CD8-positive, alpha-beta memory T cell (primary cell): ENCODE measurements at places on chromosomes 12 and 14.

DNA sequence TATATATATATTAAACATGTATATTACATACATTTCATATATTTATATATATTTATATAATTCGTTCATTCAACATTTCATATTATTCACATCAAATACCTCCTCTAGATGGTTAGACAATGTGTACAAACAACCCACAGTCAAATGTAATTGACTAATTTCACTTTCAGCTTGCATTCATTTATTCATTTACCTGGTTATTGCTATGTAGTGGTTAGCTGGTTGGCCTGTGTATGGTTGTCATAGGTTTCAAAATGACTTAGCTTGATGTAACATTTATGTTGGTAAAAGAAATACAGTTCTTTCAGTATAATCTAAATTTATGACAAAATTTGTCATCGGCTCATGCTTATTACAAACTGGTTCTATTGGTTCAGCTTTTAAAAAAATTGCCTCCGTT lies 389 bp downstream of the OR4K13 start:
- DNase-seq, result no peak

DNA sequence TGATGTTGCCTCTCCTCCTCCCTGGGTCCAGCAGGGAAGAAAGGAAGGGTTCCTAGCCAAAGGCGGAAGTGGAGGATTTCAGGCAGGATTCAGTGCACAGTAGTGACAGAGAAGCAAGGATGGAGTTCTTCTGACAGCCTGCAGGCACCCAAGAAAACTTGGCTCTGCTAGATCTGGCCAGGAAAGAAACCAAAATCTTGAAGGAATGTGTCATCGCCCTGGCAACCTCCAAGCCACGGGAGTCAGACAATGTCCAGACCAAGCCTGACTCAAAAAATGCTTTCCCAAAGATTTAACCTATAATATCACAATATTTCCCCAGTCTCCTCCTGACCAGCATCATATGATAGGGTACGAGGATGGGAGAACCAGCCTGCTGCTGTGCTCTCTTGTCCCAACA lies 22.8 kb upstream of the DHRS4 start:
- DNase-seq, result no peak

DNA sequence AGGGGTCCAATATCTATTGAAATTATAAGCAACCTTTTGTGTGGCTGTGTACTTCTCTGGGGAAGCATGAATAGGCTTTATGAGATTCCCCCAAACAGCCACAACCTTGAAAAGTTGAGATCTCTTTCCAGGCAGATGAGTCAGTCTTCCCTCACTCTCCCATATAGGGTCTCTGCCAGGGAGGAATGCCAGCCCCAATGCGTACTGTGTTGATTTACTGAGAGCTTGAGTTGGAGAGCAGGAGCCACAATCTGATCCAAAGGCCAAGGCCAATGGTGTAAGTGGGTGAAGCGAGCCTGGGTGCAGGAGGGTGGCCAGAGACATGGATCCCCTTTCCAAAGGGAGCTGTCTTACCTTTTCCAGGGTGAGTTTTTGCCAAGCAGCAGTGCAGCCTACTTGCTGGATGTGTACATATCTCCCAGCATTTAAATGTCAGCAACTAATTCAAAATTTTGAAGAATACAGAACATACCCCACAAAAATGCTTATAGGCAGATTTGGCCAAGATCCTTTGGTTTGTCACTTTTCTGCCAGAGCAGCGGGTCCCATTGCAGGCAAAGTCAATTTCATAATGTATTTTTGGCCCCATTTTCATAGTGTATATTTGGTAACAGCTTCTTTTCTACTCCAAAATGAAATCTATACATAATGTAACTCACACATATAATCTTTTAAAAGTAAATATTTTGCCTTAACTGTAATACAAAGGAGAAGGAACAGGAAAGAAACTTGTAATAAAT lies 88.2 kb downstream of the TBC1D30 start:
- DNase-seq, result no peak

- DNase-seq, result no peak
Observed at GRCh38 chr14:104118006-104118844, 20.2 kb upstream of the KIF26A start.

- no peak for DNase-seq
Observed at GRCh38 chr12:10094646-10095395, 4.0 kb downstream of the CLEC1A start.

DNA sequence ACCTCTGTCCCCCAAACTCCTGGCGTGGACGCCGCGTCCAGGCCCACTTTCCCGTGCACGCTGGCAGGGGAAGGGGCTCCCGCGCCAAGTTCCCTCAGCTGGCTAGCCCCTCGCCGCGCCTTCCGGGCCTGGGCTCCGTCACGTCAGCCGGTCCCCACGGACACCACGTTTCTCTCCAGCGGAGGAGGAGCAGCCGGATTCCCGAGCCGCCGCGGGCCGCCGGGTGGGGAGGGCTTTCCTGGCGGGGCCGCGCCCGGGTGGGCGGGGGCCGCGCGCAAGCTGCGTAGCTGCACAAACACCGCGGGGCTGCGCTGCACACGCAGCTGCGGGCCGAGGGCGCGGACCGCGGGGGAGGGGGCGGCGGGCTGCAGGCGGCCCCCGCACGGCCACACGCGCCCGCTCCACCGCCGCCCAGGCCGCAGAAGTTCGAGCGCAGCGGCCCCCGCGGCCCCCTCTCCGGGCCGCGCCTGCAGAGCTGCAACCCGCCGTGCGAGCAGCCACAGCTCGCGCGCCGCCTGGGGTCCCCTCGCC lies 45.1 kb upstream of the PNMA1 start:
- DNase-seq, result peak; percentile 56

- no peak for DNase-seq
Observed at GRCh38 chr14:90393966-90394365, 2.9 kb upstream of the CALM1 start.

GRCh38 chr12:44405297-44405696 lies 470.8 kb downstream of the NELL2 start:
- no peak for DNase-seq

GRCh38 chr12:91327889-91328288 lies 145.3 kb upstream of the DCN start:
- DNase-seq, result no peak

- DNase-seq, result no peak
Observed at GRCh38 chr12:103667125-103667524, 80.1 kb downstream of the STAB2 start.

DNA sequence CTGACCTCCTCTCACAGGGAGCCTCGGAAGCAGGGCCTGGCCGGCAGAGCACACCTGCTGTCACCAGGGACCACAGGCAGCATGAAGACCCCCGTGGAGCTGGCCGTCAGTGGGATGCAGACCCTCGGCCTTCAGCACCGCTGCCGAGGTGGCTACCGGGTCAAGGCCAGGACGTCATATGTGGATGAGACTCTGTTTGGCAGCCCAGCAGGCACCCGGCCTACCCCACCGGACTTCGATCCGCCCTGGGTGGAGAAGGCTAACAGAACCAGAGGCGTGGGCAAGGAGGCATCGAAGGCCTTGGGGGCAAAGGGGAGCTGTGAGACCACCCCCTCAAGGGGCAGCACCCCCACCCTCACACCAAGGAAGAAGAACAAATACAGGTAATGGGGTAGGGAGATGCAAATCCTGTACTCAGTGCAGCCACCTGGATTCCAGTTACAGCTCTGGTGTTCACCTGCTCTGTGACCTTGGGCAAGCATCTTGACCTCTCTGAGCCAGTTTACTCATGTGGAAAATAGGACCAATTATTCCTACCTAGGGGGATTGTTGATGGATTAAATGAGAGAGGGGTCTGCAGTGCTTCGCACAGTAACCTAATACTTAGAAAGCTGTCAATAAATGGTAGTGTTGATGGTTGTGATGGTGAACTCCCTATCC lies 1.3 kb downstream of the RITA1 start:
- no peak for DNase-seq

DNA sequence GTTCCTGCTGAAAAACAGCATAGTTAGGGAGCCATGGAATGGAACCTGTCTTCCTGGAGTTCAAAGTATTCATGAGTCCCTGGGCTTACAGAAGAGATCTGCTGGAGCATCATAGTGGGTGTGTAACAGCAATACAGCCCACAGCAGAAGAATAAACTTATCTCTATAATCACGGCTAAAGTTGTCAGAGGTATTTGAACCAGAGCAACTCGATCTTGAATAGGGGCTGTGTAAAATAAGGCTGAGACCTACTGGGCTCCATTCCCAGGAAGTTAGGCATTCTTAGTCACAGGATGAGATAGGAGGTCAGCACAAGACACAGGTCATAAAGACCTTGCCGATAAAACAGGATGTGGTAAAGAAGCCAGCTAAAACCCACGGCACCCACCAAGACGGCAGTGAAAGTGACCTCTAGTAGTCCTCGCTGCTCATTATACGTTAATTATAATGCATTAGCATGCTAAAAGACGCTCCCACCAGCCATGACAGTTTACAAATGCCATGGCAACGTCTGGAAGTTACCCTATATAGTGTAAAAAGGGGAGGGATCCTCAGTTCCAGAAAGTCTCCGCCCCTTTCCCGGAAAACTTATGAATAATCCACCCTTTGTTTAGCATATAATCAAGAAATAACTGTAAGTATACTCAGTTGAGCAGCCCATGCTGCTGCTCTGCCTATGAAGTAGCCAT lies 223.4 kb downstream of the PCNX1 start:
- no peak for DNase-seq

GRCh38 chr12:89453121-89453978 lies 71.2 kb downstream of the GALNT4 start:
- DNase-seq, result no peak

- no peak for DNase-seq
Observed at GRCh38 chr12:96228566-96229248, 34.5 kb downstream of the ELK3 start.

DNA sequence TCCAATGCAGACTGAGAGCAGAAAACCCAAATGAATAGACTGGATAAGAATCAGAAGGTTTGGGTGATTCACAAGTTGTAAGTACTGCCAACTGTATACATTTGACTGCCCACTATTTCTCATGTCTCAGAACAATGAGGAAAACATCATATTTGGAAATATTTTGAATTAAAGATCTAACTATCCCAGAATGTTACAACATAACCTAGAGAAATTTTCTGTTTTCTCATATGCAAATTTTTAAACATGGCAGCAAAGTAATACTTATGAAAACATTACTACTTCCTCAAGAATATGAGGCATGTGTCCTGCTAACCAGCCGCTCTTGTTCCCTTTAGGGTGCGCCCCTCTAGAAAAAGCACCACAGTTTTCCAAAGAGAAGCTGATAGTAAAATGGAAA lies 179.9 kb downstream of the PTPRO start:
- no peak for DNase-seq

DNA sequence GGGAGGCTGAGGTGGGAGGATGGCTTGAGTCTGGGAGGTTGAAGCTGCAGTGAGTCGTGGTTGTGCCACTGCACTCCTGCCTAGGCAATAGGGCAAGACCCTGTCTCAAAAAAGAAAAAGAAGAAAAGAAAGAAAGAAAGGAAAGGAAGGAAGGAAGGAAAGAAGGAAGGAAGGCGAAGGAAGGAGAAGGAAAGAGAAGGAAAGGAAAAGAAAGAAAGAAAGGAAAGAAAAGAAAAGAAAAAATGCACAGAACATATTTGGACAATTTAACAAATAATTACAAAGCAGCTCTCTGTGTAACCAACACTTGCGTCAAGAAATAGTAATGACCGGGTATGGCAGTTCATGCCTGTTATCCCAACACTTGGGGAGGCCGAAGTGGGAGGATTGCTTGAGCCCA lies 35.8 kb upstream of the PTGR2 start:
- DNase-seq, result no peak

DNA sequence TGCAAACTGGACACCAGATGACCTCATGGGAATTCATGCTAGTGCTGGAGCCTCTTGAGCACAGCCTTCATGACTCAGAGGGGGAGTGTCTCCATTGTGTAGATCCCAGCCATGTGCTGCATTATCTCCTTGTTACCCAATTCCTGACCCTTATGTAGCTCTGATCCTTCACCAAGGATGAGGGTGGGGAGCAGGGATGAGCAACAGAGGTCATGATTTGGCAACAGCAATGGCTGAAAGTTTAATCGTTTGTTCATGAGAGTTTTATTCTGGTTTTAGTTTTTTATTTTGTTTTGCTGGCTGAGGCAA lies 9.5 kb upstream of the BDKRB1 start:
- no peak for DNase-seq

GRCh38 chr14:37819155-37820015 lies 224.0 kb downstream of the TTC6 start:
- DNase-seq, result no peak

- no peak for DNase-seq
Observed at GRCh38 chr12:92424338-92424737, 278.5 kb upstream of the PLEKHG7 start.

GRCh38 chr14:80215081-80215480 lies 3.8 kb upstream of the DIO2 start:
- DNase-seq, result no peak

GRCh38 chr14:103317251-103317650 lies 16.8 kb upstream of the EIF5 start:
- DNase-seq, result no peak

GRCh38 chr14:96136371-96137005 lies 68.2 kb upstream of the BDKRB2 start:
- DNase-seq, result no peak

GRCh38 chr12:116360579-116361413 lies 83.3 kb upstream of the MED13L start:
- DNase-seq, result no peak

GRCh38 chr14:23352506-23353432 lies at the start of gene SLC22A17:
Gene SLC22A17, minus strand, starts transcription at chr14:23352887.
- peak; percentile 46 for DNase-seq

- DNase-seq, result no peak
Observed at GRCh38 chr12:109988903-109989302, 7.3 kb downstream of the GIT2 start.

DNA sequence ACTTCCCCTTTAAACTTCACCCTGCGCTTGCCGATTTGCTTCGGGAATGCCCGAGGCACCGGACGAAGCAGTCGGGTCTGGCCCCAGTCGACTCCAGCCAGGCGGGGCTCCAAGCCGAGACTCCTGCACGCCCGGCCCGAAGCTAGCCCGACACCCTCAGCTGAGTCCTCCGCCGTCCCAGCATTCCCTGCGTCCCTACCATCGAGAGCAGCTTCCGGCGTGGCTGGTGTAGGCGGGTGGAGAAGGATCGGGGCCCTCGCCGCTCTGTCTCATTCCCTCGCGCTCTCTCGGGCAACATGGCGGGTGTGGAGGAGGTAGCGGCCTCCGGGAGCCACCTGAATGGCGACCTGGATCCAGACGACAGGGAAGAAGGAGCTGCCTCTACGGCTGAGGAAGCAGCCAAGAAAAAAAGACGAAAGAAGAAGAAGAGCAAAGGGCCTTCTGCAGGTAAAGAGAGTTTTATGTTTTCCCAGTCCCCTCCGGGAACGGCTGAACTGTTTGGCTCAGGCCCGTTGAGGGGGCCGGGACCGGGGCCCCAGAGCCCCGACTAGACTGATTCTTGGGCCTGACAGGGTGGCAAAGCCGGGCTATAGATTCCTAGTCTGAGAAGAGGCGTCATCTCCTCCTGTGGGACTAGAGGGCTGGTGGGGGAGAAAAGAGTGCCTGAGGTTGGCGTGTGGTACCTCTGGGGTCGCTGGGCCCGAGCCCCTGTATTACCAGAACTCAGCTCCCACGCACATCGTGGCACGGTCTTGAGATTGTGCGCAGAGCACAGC lies at the start of gene METAP2:
Gene METAP2 (plus strand): TSS at position 269 of the 776 bp plus-strand sequence. CDS start 28 bp downstream, at position 297.
- peak; percentile 89 for DNase-seq

- DNase-seq, result no peak
Observed at GRCh38 chr14:22337521-22337920, 251.5 kb downstream of the DAD1 start.

GRCh38 chr12:49033611-49034285 lies 15.2 kb upstream of the PRKAG1 start:
- DNase-seq, result no peak

GRCh38 chr12:67982164-67982563 lies 7.1 kb upstream of the IFNG-AS1 start:
- DNase-seq, result no peak

- DNase-seq, result no peak
Observed at GRCh38 chr14:66249544-66249943, 236.6 kb upstream of the CCDC196 start.

- DNase-seq, result no peak
Observed at GRCh38 chr14:69701857-69702256, 65.1 kb upstream of the SRSF5 start.
